Stimulated activated CD8-positive, alpha-beta memory T cell treated with anti-CD3 and anti-CD28 coated beads, Interleukin-4, amount 100 ng/mL, for 48 hours (primary cell): ENCODE measurements at places on chromosomes 1 and 21.
A peak's percentile ranks its signal among the peaks of the same experiment; 100 is the strongest.

DNA sequence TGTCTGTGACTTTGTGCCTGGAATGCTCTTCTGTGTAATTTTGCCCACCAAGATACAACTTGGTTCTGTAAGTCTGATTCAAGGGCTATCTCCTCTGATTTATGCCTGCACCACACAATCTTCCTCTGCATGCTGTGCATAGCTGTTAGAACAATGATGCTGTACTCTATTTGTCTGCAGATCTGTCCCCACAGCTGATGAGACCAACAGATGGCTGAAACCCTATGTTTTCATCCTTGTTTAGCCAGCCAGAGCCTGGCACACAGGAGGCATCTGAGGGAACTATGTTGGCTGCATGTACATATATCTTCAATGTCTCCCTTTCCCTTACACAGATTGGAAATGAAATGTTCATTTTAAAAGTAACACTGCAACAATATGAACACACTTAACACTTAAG, 58.0 kb upstream of the ABCA4 start:
- no peak for DNase-seq

GRCh38 chr1:86988835-86989234, 74.4 kb downstream of the HS2ST1 start:
- no peak for DNase-seq

- peak; percentile 12 for DNase-seq
Measured at GRCh38 chr1:228094432-228095016, 8.6 kb downstream of the C1orf35 start.

- no peak for DNase-seq
Measured at GRCh38 chr1:112083487-112083886, 94.0 kb upstream of the KCND3 start.

- no peak for DNase-seq
Measured at GRCh38 chr21:42674351-42674940, 21.0 kb downstream of the PDE9A start.

DNA sequence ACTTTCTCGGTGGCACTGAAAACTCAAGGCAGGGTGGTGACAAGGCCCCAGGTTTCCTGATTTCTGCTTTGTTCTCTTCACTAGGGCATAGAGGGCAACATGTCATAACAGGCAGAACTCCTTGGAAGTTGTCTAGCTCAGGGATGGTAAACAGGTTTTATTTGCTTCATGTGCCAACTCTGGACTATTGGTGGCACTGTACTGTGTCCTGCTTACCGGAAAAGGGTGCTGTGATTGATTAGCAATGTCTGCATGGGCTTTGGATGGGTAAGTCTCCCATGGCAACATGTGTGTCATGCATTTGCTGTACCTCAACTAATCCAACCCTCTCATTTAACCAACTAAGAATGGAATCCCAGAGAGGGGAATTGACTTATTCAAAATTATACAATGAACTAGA, 70.7 kb upstream of the USP24 start:
- no peak for DNase-seq

DNA sequence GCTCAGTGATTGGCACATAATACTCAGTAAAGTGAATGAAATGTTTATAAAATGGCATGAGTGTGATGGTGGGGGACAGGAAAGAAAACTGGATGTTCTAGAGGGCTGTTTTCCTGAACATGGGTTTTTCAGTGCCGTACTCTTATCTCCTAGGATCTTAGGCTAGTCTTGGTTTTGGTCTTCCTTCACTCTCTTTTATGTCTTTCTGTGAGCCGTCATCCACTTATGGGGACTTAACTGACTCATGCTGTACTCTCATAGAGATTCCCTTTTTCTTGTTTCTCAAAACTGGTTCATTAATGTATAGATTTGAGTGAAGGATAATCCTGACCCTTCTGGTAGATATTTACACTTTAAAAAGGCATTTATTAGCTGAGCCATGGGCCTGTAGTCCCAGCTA, 16.6 kb downstream of the AGO3 start:
- no peak for DNase-seq

GRCh38 chr1:3553166-3553939, 58.0 kb downstream of the MEGF6 start:
- DNase-seq = no peak

- no peak for DNase-seq
Measured at GRCh38 chr1:75640137-75640536, 29.2 kb upstream of the SLC44A5 start.

- DNase-seq = no peak
Measured at GRCh38 chr1:229900220-229900619, 166.8 kb upstream of the GALNT2 start.

DNA sequence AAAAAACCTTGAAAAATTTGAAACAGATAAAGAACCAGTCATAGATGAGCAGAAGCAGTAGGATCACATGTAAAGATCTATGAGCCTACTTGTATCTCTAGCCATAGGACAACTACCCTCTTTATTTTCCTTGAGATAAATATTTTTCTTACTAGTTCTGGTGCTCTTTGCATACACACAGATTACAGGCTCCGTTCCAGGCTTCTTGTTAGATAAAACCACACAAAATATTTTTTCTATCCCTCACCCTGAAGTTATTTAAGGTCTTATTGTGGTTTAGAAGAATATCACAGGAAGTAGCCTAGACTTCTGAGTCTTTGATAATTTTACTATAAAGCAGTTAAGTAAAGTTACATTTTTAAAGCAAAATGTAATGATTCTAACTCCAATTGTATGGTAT, 512.2 kb downstream of the NEGR1 start:
- no peak for DNase-seq

- no peak for DNase-seq
Measured at GRCh38 chr1:37394574-37395464, 79.6 kb upstream of the ZC3H12A start.

GRCh38 chr1:236893626-236894545, 98.8 kb downstream of the MTR start:
- DNase-seq = no peak

GRCh38 chr1:196997423-196997822, 20.1 kb downstream of the CFHR5 start:
- DNase-seq = no peak

DNA sequence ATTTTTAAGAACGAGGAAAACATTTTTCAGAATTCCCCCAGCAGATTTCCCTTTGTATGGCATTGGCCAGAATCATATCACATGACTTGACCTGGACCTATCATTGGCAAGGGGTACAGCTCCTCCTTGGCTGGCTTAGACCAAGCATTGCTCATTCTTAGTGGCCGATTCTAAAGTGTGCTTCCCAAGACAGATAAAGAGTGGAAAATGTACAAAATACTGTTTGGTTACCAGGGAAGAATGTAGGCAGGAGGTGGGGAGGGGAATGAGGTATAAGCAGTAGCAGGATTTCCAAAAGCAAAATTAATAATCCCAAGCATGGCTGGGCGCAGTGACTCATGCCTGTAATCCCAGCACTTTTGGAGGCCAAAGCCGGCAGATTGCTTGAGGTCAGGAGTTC, 75.6 kb upstream of the KRTAP11-1 start:
- no peak for DNase-seq

DNA sequence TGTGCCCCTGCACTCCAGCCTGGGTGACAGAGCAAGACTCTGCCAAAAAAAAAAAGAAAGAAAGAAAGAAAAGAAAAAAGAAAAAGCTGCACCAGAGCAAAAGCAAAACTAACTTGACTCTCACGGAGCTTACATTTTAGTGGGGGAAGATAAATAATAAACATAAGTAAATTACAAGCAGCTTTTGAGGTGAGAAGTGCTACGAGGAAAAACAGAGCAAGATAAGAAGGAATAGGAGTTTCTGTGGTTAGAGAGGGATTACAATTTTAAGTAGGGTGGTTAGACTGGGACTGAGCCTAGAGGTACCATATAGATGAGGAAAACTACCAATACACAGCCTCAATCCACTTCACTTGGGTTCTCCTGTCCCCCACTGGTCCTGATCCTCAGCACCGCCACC, 43.9 kb downstream of the TGFBR3 start:
- DNase-seq = no peak

DNA sequence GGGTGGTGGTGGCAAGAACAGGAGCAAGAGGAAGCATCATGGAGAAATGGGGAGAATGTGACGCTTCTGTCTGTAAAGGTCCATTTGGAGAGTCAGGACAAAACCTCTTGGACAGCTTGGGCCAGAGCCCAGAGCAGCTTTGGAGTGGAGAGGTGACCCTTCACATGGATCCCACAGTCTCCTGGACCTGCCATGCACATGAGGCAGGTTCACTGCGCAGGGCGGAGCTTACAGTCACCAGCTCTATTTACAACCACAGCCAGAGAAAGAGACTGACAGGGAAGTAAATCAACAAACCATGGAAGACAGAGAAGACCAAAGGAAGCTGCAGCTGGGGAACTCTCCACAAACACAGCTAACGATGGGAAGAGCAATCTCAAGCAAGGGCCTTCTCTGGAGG, 828 bp upstream of the RGS8 start:
- no peak for DNase-seq

DNA sequence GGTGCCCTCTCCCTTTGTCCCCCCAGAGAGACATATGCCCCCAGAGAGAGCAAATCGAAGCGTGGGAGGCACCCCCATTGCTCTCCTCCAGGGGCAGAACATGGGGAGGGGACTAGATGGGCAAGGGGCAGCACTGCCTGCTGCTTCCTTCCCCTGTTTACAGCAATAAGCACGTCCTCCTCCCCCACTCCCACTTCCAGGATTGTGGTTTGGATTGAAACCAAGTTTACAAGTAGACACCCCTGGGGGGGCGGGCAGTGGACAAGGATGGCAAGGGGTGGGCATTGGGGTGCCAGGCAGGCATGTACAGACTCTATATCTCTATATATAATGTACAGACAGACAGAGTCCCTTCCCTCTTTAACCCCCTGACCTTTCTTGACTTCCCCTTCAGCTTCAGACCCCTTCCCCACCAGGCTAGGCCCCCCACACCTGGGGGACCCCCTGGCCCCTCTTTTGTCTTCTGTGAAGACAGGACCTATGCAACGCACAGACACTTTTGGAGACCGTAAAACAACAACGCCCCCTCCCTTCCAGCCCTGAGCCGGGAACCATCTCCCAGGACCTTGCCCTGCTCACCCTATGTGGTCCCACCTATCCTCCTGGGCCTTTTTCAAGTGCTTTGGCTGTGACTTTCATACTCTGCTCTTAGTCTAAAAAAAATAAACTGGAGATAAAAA, 8.4 kb downstream of the EFNA3 start:
- no peak for DNase-seq

DNA sequence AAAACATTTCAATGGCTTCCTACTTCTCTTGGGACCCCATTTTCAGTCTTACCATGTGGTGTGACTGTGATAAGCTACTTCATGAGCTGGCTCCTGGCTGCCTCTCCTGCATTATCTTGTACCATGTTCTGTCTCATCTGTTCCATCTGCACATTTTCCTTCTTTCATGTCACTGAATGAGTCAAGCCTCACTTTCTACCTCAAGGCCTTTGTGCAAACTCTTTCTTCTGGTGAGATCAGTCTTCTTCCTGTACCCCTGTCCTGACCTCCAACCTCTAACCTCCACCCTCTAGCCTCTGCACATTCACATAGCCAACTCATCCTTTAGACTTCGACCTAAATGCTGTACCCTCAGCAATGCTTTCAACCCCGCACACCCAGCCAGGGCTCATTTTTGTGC, 9.6 kb upstream of the FAM78B start:
- no peak for DNase-seq

- DNase-seq = no peak
Measured at GRCh38 chr1:46065405-46065804, 67.0 kb downstream of the PIK3R3 start.

GRCh38 chr21:22374218-22374969, 1376.2 kb downstream of the NCAM2 start:
- DNase-seq = no peak

DNA sequence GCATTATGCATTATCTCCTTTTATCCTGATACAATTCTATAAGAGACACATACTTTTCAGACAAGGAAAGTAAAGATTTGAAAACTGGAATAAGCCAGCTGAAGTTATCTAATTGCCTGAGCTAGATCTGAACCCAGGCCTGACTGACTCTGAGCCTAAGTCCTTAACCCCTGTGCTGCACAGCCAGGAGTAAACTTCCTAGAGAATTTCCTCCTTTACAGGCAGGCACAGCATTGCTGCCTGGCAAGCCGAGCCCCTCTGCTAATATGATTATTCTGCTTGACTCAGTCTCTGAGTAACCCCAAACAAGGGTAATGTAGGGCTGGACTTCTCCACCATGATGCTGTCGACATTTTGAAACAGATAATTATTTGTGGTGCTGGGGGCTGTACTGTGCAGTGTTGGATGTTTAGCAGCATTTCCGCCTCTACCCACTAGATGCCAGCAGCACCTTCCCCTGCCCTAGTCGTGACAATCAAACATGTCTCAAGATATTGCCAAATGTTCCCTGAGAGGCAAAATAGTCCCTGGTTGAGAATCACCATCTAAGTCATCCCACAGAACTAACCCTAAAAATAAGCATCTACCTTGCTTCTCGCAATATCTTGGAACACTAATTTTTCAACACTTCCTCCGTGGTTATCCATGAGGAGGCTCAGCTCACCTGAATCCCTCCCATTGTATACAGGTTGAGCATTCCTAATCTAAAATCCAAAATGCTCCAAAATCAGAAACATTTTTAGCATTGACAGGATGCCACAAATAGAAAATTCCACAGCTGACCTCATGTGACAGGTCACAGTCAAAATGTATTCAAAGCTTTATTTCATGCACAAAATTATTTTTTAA, 18.5 kb downstream of the CAMK1G start:
- DNase-seq = peak; percentile 49

DNA sequence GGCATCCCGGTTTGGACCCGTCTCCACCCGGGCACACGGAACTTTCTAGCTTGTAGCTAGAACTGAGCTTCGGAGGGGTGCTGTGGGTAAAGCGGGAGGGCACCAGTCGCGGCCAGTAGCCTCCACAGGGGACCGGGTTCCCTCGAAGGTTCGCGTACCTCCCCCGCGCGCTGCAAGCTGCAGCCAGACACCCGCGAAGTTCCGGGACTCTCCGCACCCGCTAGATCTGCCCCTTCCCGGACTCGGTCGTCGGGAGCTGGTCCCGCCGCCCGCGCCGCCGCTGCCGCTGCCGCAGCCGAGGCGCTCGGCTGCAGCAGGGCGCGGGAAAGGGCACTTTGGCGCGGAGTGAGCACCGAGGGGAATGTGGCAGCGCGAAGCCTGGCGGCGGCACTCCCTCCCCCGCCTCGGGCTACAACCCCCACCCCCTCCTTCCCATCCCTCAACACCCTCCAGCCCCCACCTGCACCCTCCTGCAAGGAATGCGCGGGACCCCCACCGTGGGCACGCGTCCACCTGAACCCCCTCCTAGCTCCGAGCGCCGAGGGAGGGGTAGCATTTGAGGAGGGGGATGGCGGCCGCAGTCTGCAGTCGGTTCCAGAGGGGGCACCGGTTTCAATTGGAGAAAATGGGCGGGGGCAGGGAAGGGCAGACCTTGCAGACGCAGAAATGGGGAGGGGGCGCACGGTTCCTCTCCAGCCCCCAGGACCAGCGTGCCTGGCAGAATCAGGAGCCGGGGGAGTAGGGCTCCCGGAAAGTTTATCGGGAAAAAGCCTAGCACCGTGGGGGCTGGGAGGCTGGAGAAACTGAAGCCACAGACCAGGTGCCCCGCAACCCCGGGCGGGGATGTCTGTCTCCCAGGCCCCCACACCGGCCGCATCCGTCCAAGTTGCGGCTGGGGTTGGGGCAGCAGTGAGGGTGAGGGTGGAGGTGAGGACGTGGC, 968 bp downstream of the CSMD2 start:
- no peak for DNase-seq

GRCh38 chr21:37828991-37829390, 87.3 kb downstream of the KCNJ6 start:
- no peak for DNase-seq
